ENCODE measurements at places on chromosomes 16 and 17. TPM values are rescaled to one million over a fixed set of nuclear protein-coding genes. Genes with fewer than 3 reads are reported as not detected.

DNA sequence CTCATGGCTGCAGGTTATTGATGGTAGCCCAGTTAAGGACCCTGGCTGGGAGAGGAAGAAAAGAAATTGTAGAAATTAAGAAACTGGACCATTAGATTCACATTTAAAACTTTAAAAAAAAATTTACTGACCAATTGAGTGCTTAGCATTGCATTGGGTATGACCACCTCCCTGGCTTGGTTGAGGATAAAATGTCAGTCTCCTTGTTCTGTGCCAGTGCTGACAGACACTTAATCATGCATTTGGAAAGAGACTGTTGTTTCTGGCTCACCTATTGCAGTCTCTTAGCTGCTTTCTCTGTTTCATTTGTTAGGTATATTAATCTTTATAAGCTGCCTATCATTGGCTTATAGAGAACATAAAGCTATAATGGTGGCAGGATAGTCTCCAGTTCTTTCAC lies 1.7 kb downstream of the MYH1 start:
- H3K27ac ChIP-seq: no peak overlapping the region
- H3K27me3 ChIP-seq: no peaks in the 10 kb centered on the region
- no peak for DNase-seq
- H3K4me3 ChIP-seq: no peak overlapping the region

- H3K4me3 ChIP-seq: no peak overlapping the region
- DNase-seq: no peak
- H3K27me3 ChIP-seq: peaks cover 15% of the 10 kb centered on the region
- H3K36me3 ChIP-seq: no peaks in the 10 kb centered on the region
- H3K27ac ChIP-seq: no peak overlapping the region
- no peaks in the 10 kb centered on the region for H3K4me1 ChIP-seq
Observed at GRCh38 chr16:84416407-84417321, 48.3 kb downstream of the ATP2C2 start.

DNA sequence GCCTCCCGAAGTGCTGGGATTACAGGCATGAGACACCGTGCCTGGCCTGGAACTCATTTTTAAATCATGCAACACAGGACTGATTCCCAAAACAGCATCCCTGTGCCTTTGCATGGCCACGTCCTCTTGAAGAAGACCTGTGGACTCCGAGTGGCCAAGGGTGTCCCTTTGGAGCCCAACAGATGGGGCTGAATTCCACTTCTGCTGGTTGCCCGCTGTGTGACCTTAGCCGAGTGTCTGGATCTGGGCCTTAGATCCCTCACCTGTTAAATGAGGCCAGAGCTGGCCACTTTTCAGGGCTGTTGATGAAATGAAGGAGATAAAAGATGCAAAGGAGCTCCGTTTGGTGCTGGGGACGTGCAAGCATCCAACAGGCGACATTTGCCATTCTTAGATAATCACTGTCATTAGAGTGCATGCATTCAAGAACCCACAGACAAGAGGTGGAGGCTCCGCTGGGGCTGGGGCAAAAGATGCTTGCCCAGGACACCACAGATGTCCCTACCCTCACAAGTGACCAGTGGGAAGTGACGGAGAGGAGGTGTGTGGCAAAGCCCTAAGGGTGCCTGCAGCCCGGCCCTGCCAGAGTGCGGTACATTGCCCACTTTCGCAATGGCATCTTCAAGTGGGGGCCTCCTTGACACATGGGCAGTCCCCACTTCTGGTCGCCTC lies 354.1 kb upstream of the TNRC6C start:
- no peak overlapping the region for H3K4me3 ChIP-seq
- no peaks in the 10 kb centered on the region for H3K4me1 ChIP-seq
- no peak for DNase-seq
- H3K27ac ChIP-seq: no peak overlapping the region

GRCh38 chr17:50480854-50481490 lies 2.3 kb downstream of the RSAD1 start:
- peaks cover 13% of the 10 kb centered on the region for H3K4me1 ChIP-seq
- DNase-seq: no peak
- H3K27ac ChIP-seq: no peak overlapping the region
- no peak overlapping the region for H3K4me3 ChIP-seq
- no peaks in the 10 kb centered on the region for H3K27me3 ChIP-seq

GRCh38 chr17:37605081-37605480 lies 4.1 kb downstream of the SYNRG start:
- no peak for DNase-seq
- H3K27me3 ChIP-seq: no peaks in the 10 kb centered on the region
- H3K4me1 ChIP-seq: peaks cover 14% of the 10 kb centered on the region
- peaks cover 23% of the 10 kb centered on the region for H3K36me3 ChIP-seq

DNA sequence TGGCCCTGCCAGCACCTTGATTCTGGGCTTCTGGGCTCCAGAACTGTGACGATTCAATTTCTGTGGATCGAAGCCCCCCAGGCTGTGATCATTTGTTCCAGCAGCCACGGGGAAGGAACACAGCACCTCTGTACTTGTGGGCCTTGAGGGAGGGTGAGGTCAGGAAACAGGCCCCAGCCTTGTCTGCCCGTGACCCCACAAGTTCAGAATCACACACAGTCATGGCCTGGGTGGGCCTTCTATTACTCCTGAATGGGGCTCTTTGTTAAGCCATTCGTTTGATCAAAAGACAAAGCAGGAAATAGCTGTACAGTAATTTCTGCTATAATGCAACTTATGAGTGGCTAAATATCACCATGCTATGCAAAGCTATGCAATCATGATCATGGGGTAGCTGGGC lies 10.1 kb downstream of the ST6GALNAC2 start:
- H3K27ac ChIP-seq: no peak overlapping the region
- no peaks in the 10 kb centered on the region for H3K4me1 ChIP-seq
- H3K36me3 ChIP-seq: no peaks in the 10 kb centered on the region
- DNase-seq: no peak
- H3K27me3 ChIP-seq: no peaks in the 10 kb centered on the region

- H3K4me1 ChIP-seq: no peaks in the 10 kb centered on the region
- no peaks in the 10 kb centered on the region for H3K27me3 ChIP-seq
- H3K36me3 ChIP-seq: peaks cover 91% of the 10 kb centered on the region
- no peak overlapping the region for H3K4me3 ChIP-seq
- DNase-seq: no peak
- H3K27ac ChIP-seq: no peak overlapping the region
Observed at GRCh38 chr17:78819402-78819801, 21.2 kb downstream of the USP36 start.

DNA sequence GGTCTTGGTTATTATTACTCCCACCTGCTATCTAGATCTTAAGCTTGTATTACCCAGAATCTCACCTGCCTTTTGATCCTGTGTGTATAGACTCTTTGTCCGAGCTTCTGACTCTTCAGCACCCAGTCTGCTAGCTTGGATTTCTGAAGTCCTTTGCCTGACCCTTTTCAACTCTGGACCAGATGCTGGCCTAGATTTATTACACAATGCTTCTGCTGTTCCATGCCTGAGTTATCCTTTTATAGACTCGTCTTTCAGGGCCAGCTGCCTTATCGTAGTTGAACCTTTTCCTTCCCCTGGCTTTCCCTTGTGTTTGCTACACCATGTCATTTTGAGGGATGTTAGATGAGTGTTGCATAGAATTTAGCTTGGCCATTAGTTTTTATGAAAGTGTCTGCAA lies 32.6 kb downstream of the RHOT1 start:
- no peak overlapping the region for H3K4me3 ChIP-seq
- peaks cover 24% of the 10 kb centered on the region for H3K36me3 ChIP-seq
- no peak overlapping the region for H3K27ac ChIP-seq
- DNase-seq: no peak

DNA sequence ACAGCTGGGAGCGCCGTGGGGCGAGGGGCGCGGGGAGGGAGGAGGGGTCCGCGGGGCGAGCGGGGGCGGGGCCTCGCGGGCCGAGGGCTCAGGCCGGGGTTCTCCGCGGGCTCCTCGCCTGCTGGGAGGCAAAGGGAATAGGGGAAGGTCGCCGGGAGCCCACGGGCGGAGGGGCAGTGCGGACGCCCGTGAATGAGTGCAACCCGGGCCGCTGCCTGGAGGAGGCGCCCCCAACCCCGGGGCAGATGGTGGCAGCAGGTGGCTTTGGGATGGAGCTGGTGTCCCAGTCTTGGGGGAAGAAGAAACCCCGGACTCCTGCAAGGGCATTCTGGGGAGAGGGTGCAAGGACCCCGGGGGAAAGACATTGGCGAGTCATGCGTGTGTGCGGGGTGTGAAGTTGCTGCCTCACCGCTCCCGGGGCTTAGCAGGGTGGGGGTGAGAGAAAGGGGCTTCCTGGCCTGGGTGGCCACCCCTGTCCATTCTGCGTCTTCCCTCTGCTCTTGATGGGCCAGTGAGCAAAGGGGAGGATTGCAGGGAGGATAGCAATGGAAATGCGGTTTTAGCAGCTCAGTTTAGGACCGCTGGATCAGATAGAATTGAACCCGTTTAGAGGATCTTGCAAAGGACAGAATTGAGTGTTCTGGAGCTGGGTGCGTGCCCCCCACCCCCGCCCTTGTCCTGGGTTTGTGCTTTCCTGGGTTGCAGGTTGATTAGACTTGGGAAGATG lies 526 bp downstream of the KIAA0513 start:
- peak; percentile 7 for DNase-seq
- peak overlapping the region; percentile 49 for H3K4me3 ChIP-seq
- peaks cover 26% of the 10 kb centered on the region for H3K4me1 ChIP-seq

- peak overlapping the region; percentile 89 for H3K27ac ChIP-seq
- no peak for DNase-seq
- peaks cover 19% of the 10 kb centered on the region for H3K4me1 ChIP-seq
Observed at GRCh38 chr17:57663326-57664070, 81.6 kb downstream of the CCDC182 start.

Gene RASD1
- total RNA-seq: 0.28 TPM

Gene SCARF1
- total RNA-seq: 0.16 TPM

Gene MARF1
- total RNA-seq: 5.8 TPM
